H9 (cell line): ENCODE measurements at places on chromosomes 4 and X.

DNA sequence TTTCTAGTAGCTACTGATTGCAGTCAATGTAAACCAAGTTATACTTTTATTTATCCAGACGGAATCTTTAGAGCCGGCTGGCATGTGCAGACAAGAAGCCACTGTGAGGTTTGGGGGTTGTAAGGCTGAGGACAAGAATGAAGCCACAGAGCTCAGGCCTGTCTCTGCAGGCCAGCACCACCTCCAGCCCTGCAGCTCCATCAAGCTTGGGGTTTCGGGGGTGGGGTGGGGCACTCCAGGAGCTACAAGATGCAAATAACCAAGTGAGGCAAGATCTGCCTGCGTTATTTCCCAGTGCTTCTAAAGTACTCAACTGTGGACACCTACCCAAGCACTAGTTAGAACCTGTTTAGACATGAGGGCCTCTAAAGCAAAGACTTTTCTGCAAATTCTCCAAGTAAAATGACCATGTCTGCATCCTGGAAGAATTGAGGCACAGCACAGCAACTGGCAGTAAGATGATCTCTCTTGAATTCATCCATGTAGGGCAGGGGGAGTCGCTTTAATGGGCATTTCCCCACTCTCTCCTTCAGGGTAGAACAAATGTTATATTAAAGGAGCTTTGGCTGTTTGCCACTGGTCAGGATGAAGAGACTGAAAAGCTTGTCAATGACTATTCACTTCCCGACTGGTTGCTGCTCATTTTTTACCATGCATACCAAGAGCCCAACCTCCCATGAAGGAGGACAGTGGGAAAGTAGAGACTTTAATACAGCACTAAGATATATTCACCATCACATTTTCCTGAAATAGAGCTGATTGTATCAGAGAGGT lies 222.5 kb downstream of the MGST2 start:
- DNase-seq = no peak

DNA sequence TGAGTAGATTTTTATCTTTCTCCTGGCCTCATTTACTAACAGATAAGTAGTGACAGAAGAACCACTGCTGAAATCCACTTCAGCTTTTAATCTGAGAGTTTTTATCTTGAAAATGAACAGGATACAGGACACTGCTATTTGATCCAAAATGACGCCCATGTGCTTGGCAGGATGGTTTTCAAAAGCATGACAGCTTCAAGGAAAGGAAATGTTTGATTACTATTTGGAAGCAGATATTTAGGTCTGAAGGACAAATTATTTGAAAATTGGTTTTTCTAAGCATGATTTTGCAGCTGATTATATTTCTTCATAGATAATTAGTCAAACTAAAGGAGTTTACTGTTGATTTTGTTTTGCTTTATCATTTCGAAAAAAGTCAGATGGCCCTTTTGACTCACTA lies 11.1 kb downstream of the PACRGL start:
- DNase-seq = no peak

- DNase-seq = no peak
Observed at GRCh38 chr4:20298986-20299385, 47.3 kb downstream of the SLIT2 start.

- DNase-seq = no peak
Observed at GRCh38 chrX:104877504-104877903, 311.5 kb downstream of the IL1RAPL2 start.

DNA sequence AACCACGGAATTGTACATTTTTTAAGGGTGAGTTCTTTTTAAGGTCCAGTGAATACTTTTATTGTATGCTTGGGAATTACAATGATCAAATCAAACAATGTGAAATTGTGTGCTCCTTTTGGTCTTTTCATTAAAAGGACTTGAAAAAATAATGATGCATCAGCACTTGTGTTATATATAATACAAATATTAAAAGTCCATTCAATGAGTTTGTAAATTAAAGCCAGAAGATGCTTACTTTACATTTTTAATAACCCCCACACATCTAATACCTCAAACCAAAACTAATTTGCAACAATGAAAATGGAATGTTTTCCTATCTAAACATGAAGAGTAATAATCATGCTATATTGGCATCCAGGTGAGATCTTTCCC lies 369.8 kb upstream of the LCORL start:
- no peak for DNase-seq

DNA sequence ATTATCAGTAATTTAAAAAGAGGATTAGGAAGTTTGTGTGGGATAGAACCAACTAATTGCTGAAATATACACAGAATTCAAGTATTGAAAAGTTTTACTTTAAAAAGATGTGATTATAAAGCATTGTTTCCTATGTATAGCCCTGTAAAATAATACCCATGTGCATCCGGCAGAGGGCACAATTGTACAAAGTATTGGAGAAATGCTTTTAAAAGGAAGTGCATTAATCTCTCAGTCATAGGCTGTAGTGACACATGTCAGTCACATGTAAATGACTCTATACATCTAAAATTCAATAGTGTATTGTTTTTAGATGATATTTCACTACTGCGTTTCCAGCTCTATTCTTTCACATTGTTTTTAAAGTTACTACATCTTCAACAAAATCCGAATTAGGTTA lies 9.7 kb upstream of the GEMIN8 start:
- no peak for DNase-seq

GRCh38 chr4:53161787-53162433 lies 204.0 kb downstream of the SCFD2 start:
- DNase-seq = no peak

DNA sequence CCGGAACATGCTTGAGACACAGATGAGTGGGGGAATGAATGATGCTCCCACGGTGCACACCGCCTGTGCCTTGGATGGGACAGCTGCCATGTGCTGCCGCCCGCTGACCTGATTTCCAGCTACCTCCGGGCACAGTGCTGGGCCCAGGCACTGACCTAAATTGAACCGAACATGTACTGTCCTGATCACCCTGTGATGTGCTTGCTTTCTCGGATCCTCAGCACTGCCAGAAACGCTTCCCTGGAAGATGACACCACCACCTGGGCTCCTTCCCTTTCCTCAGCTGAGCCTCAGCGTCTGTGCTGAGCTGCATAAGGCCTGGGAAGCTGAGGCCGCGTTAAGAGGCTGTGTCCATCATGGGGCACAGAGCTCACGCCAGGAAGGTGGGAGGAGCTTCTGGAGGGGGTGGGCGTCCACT lies 39.3 kb upstream of the MXD4 start:
- no peak for DNase-seq

- DNase-seq = no peak
Observed at GRCh38 chrX:24478509-24478908, 13.4 kb downstream of the PDK3 start.

DNA sequence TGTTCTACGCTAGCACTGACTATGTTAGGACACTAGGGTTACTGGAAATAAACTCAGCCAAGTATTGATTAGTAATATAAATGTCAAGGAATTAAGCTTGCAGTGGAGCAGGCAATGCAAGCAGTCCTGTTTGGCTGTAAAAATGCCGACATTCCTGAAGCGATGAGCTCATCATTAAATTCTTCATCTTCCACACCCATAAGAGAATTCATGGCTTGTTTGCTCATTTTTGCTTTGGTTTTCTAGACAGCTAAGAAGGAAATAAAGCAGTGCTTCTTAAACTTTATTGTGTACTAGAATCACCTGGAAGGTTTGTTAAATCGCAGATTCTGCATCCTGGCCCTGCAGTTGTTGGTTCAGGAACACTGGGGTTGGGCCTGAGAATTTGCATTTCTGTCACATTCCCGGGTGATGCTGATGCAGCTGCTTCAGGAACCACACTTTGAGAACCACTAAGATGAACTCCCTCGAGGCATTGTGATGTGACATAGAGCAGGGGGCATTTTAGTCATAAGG lies 17.8 kb downstream of the ANXA3 start:
- no peak for DNase-seq

GRCh38 chrX:107477406-107477805 lies 28.0 kb downstream of the FRMPD3 start:
- DNase-seq = no peak

GRCh38 chr4:123476089-123476488 lies 79.5 kb downstream of the SPRY1 start:
- DNase-seq = no peak

- DNase-seq = peak; percentile 67
Observed at GRCh38 chr4:165874791-165875371, 1.8 kb downstream of the TLL1 start.

DNA sequence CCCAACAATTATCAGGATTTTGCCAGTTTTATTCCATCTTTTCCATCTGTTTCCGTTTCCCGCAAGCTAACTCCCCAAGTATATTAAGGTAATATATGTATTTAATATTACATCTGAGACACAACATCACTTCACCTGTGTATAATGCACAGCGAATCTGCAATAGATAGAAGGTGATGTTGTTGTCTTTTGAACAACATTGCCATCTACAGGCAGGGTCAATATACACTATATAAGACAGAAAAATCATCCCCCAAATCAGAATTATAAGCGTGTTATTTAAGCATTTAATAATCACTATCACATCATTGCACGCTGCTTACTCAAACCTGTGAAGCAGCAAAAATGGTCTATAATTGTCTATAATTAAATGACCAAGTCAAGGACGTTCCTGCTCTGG lies 1115.5 kb downstream of the NLGN4X start:
- no peak for DNase-seq

GRCh38 chrX:77719388-77719787 lies 66.6 kb downstream of the ATRX start:
- no peak for DNase-seq

- no peak for DNase-seq
Observed at GRCh38 chr4:78168029-78168428, 110.9 kb downstream of the FRAS1 start.

GRCh38 chrX:119783026-119783425 lies 8.4 kb downstream of the RPL39 start:
- no peak for DNase-seq

GRCh38 chr4:38837849-38838248 lies 18.8 kb downstream of the TLR6 start:
- DNase-seq = no peak

DNA sequence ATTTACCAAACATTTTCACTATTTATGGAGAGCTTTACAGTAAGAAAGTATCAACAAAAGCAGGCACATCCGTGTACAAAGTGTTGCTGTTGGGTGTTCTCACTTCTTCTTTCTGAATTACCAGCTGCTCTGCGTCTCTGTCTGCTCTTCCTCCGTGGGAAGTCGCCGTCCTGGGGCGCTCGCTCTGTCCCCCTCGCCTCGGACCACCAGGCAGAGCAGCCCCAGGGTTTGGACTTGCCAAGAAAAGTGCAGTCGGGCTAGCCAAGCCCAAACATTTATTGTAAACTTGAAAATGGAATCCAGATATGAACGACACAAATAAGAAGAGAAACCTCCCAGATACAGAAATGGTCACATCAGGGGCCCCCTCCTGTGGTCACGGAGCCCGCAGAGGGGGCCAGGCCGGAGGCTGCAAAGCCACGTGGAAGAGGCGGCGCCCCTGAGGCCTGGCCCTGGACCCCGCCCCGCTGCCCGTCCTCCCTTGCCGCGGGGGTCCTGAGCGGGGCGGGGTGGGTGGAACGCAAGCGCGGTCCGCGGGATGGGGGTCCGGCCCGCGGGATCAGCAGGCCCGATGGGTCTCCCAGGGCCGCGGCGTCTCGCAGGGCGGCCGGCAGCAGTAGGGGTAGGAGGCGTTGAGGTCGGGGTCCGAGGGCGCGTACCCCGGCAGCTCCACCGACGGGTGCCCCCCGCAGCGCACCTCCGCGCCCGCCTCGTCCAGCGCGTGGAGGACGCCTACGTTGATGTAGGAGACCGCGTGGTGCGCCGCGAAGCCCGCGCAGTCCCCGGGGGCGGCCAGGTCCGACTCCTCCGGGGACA lies 1.5 kb downstream of the TMEM271 start:
- DNase-seq = no peak

DNA sequence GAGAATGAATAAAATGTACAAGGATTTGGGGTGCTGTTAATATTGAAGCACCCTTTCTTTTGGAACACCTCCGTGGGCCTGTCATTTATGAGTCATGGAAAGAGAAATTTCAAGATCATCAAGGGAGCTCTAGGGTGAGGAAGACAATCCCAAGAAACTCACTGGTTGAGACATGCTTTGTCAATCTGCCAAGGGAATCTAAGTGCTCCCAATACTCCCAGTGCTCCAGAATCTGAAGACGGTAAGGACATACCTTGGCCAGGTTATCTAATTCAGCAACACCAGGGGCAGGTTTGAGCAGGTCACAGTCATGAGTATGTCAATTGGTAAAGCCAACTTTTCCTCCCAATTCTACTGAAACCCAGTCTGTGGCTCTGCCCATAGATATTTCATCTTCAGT lies 556.4 kb upstream of the CPEB2 start:
- no peak for DNase-seq

GRCh38 chrX:40922307-40922706 lies 162.9 kb upstream of the USP9X start:
- peak; percentile 71 for DNase-seq

DNA sequence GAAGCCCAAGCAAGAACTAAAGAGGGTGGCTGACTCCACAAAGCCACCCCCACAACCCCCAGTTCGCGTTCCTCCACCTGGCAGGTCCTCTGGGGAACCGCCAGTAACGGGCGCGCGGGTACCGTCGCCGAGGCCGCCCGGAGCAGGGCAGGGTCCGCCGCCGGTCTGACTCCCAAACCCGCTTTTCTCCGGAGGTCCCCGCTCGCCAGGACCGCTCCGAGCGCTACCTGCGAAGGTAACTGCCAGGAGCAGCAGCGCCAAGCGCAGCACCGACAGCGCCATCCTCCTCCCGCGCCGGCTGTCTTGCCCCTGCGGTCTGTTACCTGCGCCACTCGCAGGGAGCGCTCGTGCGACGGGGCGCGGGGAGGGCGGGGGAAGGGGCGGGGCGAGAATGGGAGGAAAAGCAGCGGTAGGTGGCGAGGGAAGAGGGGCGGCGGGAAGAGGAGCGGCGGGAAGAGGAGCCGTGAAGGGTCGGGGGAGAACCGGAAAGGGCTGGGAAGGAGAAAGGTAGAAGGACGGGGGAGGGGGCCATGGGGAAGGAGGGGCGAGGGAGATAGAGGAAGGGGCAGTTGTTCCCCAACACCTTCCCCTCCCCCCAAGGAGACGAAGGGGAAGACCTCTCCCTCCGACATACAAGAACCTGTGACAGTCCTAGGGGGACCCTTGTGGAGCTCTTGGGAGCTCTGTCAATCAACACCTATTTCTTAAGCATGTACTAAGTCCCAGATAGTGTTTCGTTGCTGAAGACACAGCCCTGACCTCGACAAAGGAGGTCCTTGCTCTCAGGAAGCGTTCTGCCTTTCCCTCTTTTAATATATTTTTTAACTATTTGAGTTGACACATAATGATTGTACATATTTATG lies at the start of gene SPINK2:
SPINK2 (minus strand) TSS at position 321 of the 863 bp plus-strand sequence; CDS start at position 282, 39 bp downstream.
- DNase-seq = peak; percentile 95

DNA sequence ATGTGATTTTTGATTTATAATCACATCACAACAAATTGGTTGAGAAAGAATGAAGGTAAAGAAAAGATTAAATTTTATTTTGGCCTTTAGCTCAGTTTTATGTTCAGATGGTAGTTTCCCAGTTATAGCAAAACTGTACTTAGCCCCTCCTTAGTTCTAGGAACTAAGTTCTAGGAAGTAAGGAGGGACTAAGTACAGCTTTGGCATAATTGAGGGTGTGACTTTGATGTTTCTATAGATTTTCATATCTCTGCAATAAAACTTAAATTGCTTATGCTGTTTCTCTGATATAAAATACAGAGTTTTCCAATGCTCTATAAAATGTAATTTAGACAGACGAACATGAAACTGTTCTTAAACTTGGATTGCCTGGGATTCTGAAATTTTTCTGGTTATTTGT lies 46.6 kb upstream of the SLC4A4 start:
- DNase-seq = no peak
